Activated CD8-positive, alpha-beta memory T cell treated with anti-CD3 and anti-CD28 coated beads for 24 hours (primary cell): ENCODE measurements at places on chromosomes 7 and 10.

DNA sequence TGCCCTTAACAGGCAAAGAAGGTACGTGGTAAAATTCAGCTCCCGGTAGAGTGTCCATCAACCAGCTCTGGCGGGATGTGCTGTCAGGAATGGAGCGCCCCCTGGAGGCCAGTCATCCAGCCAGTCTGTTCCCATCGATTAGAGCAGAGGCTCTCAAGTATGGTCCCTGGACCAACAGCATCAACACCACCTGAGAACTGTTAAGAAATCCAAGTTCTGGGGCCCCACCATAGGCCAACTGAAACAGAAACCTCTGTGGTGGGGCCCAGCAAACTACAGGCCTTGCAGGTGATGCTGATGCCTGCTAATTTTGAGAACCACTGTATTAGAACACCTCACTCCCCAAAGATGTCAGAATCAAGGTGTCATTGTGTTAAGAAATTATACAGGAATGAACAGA is 109.2 kb downstream of the DPY19L1 start:
- DNase-seq: peak; percentile 70

DNA sequence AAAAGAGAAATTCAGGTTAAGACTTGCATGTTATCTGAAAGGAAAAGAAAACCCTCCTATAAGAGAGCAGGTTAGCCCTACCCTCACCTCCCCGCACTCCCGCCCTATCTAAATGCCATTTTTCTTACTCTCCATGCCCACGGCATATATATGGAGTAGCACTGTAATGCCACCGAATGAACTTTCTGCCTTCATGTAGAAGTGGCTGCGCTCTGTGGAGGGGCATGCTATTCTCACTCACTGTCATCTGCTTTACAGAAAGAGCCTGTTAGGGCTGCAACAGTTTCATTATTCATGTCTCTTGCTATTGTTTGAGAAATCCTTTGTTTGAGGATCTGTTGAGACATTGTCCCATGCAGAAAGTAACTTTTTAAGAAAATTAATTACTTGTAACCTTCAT is 1190.6 kb downstream of the SORCS1 start:
- no peak for DNase-seq

DNA sequence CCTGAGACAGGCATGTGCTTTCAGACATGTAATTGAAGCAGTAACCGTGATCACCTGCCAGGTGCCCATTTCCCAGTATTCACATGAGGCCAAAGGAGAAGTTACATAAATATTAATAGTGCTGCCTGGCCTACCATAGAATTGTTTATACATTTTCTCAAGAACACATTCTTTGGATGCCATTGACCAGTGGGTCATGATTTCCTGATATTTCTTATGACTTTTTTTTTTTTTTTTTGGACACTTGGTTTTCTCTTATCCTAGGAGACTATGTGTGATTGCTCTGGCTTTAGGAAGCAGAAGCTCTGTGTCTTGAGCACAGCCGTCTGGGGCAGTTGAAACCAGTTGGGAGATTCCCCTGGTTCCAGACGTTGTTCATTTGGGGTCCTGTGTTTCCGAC is 143.9 kb upstream of the NPS start:
- no peak for DNase-seq

GRCh38 chr7:34759477-34760125 is 101.6 kb downstream of the NPSR1 start:
- no peak for DNase-seq

- DNase-seq: no peak
These were observed 9.6 kb downstream of the ITGB1 start for GRCh38 chr10:32948451-32948850.

DNA sequence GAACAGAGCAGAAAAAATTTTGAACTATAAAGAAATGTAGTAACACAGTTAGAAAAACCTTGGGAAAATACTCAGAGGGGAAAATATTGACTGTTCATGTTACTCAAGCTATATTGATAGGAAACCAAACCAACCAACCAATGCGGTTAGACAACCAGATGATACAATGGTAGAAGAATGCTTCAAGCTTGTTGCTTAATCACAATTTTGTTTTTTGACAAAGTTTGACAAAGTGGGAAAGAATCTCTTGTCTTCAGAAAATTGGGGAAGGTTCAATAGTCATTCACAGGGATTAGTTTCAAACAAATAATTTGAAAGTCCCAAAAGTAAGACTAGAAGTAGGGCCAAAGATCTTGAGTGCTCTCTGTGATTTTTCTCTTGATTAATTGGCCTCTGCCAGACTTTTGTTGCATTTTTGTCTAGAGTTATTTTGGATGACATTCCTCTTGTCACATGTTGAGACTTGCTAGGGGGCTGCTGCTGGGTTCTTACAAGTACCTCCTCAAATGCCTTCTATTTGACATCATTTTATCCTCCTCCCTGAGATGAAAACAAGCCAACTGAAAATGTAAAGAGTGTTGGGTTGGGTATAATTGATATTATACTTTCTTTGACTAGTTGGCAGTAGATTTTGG is 233.1 kb upstream of the PHYHIPL start:
- DNase-seq: no peak

DNA sequence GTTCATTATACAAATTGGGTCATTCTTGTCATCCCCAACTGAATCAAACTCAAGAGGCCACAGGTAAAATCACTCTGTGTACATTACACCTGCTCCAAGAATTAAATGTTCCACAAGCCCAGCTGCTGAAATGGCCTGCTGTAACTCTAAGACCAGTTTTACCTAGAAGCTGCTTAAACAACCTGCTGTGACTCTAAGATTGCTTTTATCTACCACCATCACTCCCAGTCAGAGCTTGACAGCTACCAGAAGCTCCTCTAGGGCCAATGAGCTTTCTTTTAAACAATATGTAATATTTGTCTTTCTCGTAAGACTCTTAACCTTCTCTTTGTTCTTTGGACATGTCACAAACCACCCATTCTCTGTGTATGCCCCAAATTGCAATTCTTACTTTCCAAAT is 141.8 kb upstream of the LRGUK start:
- DNase-seq: no peak

- DNase-seq: no peak
These were observed 13.0 kb downstream of the FAM20C start for GRCh38 chr7:205115-206010.

- DNase-seq: no peak
These were observed 5.1 kb downstream of the ALOX5 start for GRCh38 chr10:45378914-45379726.

DNA sequence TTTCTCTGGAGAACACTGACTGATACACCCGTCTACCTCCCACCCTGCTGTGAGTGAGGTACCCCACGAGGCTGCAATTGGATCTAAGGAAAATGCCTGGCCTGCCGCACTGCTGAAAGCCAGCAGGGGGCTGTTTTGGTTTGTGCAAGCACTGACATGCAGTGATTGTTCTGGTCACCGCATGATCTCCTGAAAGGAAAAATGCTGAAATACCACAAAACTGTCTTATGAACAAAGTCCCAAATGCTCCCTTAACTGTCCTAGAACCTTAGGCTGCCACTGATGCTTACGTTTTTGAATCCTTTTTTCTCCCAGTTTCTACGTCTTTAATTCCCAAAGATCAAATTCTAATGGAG is 132.7 kb downstream of the JCAD start:
- DNase-seq: no peak
